ENCODE measurements at places on chromosomes 1 and 21. TPM values are rescaled to one million over a fixed set of nuclear protein-coding genes. Genes with fewer than 3 reads are reported as not detected.

The CATSPERE gene
- under 0.01 TPM for total RNA-seq

The WLS gene
- total RNA-seq, result 14.4 TPM

The MAP3K21 gene
- 11.0 TPM for total RNA-seq

The LENEP gene
- total RNA-seq, result not detected

The EYA3 gene
- total RNA-seq, result 18.1 TPM

The TMCO4 gene
- 20.0 TPM for total RNA-seq

The LCE6A gene
- total RNA-seq, result not detected

The EDN2 gene
- 6.3 TPM for total RNA-seq

The S100B gene
- not detected for total RNA-seq

The REG4 gene
- not detected for total RNA-seq

The TAL1 gene
- 0.69 TPM for total RNA-seq

The RABGAP1L gene
- total RNA-seq, result 16.3 TPM

The NBPF6 gene
- total RNA-seq, result not detected

The CLCA2 gene
- total RNA-seq, result not detected

The DRAM2 gene
- 46.4 TPM for total RNA-seq

The LDLRAD1 gene
- total RNA-seq, result not detected

The MEX3A gene
- 19.0 TPM for total RNA-seq

The SGIP1 gene
- total RNA-seq, result 6.9 TPM

The LCE1A gene
- total RNA-seq, result not detected

The NPHP4 gene
- total RNA-seq, result 8.8 TPM

The KDM5B gene
- total RNA-seq, result 18.6 TPM

The USH2A gene
- not detected for total RNA-seq

The CCDC181 gene
- 2.0 TPM for total RNA-seq

The PRDX1 gene
- total RNA-seq, result 824 TPM

The OLFML2B gene
- 9.0 TPM for total RNA-seq

The PYHIN1 gene
- total RNA-seq, result not detected
